Vagina (tissue), 2 donors: ENCODE measurements at places on chromosomes 3 and 15.

DNA sequence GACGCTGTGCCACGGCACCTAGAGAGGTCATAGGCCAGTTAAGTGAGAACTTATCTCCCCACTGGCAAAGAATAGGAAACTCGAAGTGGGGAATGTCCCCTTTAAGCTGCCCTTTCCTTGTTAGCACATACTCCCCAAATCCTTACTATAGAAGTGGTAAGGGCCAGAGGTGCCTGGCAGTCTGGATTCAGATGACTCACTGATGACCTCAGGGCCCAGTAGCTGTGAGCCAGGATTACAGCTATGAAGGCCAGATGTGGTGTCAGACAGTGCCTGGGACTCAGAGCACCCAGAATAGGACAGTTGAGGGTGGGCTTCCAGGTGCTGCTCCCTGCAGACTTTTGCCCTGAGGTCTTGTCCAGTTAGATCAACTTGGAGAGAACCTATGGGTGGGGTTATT, 37.7 kb downstream of the PDIA5 start:
- DNase-seq: no peak

DNA sequence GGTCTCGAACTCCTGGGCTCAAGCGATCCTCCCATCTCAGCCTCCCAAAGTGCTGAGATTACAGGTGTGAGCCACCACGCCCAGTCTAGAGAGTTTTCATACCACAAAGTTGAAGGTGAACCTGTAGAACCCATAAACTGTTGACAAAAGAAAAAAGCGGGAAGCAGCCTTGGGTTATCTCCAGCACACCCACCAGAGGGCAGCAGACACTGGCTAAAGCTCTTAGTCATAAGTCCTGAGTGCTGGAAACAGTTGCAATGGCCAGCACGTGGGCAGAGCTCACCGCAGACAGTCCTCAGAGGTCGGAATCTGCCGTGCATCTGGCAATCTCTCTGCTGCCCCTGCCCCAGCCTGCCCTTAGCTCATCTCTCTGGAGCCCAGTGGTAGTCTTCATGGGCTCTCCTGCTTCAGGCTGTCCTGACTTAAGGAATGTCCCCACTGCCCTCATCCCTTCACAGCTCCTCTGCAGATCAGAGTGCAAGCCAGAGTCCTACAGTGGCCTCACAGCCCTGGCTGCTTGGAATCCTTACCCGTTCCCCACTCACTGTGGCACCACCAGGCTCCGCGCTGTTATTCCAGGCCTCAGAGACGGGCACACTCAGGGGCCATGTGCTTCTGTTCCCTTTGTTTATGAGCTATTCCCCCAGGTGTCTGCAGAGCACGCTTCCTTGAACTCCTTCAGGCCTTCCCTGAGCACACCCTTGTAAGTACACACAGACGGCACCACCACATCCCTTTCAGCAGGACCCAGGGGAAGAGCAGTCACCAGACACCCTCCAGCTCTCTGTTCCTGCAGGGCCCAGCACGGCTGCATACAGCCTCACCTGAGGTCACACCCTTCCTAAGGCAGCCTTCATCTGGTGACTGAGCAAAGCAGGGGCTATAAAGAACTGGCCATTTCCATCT, 8.8 kb upstream of the ELP6 start:
- DNase-seq: no peak

- no peak for DNase-seq
These were observed 57.1 kb downstream of the CAPN7 start for GRCh38 chr3:15263120-15263519.

DNA sequence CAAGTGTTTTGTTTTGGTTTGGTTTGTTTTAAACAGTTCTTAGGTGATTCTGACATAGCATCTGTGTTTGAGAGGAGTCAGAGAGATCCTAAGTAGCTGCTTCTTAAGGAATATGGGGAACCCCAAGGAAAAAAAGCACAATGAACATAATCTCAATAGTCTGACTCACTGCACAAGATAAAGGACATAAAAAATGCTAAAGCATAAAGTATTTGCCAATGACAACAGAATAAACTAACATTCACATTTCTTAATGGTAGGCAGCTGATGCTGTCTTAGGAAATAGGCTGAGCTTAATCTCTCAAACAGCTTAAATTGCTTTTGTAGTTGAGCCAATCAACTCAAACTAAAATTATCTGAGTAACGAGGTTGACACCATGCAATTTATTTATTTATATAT, 2.9 kb downstream of the NCEH1 start:
- no peak for DNase-seq

GRCh38 chr3:153219146-153219545, 57.1 kb downstream of the RAP2B start:
- DNase-seq: no peak

DNA sequence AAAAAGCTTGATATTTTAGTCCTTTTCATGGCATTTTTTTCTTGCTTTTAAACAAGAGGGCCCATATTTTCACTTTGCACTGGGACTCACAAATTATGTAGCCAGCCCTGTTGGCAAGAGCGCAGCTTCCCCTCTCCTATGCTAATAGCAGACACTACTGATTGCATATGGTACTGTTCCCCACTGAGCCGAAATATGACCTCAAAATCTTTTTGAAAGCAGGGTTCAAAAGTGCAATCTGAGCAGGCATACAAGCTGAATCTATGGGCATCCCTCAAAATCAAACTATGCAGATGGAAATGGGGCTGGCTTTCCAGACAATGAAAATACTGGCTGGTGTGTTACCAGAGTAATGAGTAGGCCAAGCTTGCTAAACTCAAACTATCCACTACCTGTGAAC, 225.2 kb upstream of the SETMAR start:
- DNase-seq: no peak
